ENCODE measurements at places on chromosomes 4 and X.

GRCh38 chr4:89142691-89143669, 31.6 kb downstream of the TIGD2 start:
- no peak for DNase-seq

DNA sequence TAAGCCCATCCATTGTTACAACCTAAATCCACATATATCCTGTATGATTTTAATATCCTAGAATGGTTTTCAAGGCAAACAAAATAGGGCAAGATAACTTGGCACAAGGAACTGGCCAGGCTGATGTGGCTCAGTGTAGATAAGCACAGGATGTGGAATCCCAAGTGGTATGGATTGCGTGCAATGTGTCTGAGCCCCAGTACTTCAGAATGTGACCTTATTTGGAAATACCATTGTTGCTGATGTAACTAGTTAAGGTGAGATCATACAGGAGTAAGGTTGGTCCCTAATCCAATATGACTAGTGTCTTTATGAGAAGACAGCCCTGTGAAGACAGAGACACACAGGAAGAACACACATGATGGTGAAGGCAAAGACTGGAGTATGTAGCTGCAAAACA, 72.4 kb downstream of the IL21 start:
- DNase-seq, result no peak

DNA sequence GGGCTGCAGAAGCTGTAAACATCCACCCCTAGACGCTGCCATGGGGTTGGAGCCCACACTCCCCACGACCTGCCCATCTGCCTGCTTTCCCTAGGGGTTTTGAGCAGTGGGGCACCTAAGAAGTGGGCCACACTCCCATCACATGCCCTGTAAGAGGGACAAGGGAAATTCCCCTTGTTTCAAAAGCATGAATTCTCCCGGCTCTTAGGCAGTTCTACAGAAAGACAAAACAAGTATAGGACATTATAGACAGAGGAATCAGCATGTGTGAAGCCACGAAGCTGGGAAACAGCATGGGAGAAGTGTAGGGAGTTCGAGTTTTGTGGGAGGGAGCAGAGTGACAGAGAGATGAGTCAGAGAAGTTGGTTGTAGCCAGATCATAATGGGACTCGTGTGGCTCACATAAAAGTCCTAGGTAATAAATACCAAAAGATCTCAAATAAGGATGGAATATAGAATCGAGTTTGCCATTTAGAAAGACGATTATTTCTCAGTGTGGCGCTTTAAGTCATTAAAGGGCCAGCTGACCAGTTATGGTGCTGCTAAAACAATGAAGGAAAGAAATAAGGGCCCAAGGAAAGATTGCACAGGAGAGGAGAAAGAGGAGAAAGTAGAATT, 23.9 kb downstream of the APOO start:
- DNase-seq, result no peak

DNA sequence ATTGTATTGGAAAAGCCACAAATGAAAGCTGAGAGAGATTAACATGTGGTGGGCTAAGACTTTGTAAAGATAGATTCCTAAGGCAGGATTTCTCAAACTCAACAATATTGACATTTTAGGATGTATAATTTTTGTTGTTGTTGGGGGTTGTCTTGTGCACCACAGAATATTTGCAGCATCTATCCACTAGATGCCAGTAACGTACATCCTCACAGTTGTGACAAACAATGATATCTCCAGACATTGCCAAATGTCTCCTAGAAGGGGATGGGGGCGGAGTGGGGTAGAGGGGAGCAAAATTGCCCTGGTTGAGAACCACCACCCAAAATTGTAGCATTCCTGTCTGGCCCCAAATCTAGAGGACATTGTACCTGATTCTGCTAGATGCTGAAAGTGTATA, 14.7 kb upstream of the CBR4 start:
- DNase-seq, result no peak

- no peak for DNase-seq
Measured at GRCh38 chr4:176441594-176441993, 121.8 kb downstream of the SPCS3 start.

DNA sequence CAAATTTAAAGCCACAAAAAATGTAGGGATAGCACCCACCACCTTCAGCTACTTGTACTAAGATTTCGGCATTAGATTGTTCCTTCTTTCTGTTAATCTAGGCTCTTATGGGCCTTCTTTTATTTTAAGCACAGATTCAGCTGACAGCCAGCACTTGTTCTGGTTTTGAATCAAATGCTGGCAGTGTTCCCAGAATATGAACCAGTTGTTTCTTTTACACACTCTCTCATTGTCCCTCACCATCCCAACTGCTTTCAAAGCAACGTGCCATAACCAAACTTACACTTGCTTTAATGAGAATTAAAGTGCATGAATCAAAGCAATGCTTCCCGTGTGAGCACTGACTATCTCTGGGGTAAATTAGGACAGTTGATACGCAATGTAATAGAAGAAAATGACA, 744.5 kb upstream of the FAM241A start:
- DNase-seq, result no peak

DNA sequence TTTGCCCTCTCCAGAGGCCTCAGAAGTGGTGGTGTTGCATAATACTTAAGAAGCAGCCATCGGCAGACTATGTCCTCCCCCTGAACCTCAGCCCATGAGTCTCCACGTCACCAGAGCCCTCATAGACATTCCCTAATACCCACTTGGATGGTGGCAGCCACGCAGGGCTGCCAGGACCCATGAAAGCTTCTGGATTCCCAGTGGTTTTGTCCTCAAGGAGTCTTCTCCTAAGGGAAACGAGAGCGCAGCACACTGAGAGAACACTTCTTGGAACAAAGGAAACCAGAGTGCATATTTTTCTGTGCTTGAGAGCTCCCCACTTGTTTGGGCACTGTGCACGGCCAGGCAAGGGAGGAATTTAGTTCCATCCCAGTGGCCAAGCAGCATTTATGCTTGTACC, 204.1 kb upstream of the DMD start:
- no peak for DNase-seq

- no peak for DNase-seq
Measured at GRCh38 chr4:182091128-182091527, 152.1 kb upstream of the TENM3 start.

DNA sequence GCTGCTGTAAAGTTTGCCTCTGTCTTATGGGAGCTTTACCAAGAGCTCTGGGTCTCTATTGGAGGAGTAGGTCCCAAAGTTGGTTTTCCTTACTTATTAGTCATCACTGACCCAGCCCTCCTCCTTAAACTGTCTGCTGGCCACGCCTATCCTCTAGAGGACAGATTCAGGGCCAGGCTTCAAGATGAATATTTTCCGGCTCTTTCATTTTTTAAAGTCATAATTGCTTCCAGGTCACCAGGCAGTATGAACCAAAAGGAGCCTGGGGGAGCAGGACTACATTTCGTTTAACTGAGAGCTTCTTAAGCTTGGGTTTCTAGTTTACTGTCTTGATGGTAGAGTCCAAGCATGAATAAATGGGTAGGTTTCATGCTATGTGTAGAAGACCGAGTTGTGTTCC, 13.7 kb downstream of the BCORL1 start:
- no peak for DNase-seq

- DNase-seq, result no peak
Measured at GRCh38 chr4:34261799-34262314, 1982.5 kb downstream of the ARAP2 start.

GRCh38 chr4:113325876-113326615, 276.6 kb downstream of the ANK2 start:
- no peak for DNase-seq

GRCh38 chr4:159242427-159242826, 139.5 kb downstream of the RAPGEF2 start:
- DNase-seq, result no peak

DNA sequence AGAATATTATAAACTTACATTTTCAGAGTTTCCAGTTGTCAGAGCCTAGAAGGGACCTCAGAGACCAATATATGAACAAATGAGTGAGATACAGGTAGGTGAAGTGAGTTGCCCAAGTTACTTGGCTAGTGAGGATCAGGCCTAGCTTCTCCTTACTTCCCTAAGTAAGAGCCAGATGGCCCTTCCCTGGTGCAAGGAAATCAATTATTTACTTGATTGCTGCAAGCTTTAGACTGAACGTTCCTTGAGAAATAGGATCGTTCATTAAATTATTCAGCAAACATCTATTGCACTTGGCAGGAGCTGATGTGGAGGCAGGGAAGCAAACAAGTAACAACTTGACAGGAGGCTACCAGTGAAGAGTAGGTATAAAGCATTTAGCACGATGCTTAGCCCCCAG, 117.8 kb downstream of the EFHC2 start:
- DNase-seq, result no peak

GRCh38 chr4:180751009-180751408, 1492.2 kb upstream of the TENM3 start:
- DNase-seq, result no peak

- no peak for DNase-seq
Measured at GRCh38 chr4:38752941-38753806, 29.6 kb downstream of the TLR10 start.

DNA sequence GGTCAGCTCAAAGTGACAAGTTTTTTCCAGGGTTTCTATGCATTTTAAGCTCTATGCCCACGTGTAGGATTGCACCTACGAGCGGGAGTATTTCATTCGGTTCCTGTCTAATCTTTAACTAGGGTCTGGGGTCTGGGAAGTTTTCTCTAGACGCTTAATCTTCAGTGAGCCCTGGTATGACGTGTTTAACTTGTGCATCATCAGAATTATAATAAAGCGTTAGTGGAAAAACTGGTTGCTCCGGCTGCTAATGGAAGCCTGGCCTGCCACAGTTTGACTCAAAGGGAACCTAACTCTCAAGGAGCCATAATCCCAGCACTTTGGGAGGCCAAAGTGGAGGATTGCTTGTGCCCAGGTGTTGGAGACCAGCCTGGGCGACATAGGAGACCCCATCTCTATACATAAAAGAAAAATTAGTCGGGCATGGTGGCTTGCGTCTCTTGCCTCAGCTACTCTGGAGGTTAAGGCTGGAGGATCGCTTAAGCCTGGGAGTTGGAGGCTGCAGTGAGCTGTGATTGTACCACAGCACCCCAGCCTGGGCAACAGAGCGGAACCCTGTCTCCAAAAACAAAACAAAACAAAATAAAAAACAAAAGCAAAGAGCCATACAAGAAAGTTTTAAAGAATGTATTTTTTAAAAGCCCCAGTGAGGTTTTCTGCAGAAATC, 30.2 kb downstream of the ARSD start:
- no peak for DNase-seq

- no peak for DNase-seq
Measured at GRCh38 chr4:7705062-7705461, 234.6 kb downstream of the AFAP1 start.

DNA sequence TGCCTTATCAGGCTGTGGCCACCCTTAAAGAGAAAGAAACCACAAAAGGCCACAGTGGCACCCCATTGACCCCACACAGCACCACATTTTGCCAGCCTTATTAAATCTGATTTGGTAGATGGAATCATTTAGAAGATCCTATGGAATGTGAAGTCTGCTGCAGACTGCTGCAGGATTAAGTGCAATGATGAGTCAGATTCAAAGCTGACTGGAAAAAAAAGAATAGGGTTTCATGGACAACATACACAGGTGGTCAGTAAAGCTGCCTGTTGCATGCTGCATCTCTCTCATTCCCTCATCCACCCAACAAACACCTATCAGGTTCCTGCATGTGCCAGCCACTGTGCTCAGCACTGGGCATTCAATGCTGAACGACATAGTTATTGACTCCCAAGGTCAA, 56.6 kb downstream of the CHST7 start:
- no peak for DNase-seq

GRCh38 chr4:148429206-148429605, 13.0 kb downstream of the NR3C2 start:
- no peak for DNase-seq

DNA sequence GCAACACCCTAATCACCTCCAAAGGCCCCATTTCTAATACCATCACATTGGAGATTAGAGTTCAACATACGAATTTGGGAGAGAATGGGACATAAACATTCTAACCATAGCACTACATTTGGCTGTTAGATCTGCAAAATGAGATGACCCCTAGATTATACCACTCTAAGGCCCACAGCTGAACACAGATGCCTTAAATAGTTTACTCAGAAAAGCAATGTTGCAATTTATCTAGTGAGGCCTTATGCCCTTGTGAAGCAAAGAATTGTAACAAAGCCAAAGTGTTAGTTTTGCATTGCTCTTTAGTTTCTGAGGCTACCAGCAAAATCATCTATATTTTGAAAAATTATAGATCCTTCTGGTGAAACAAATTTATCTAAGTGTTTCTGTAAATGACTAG, 31.6 kb upstream of the ARHGEF6 start:
- no peak for DNase-seq

- no peak for DNase-seq
Measured at GRCh38 chrX:23832721-23833120, 49.7 kb downstream of the SAT1 start.

- no peak for DNase-seq
Measured at GRCh38 chrX:79400623-79401022, 33.5 kb upstream of the ITM2A start.

- no peak for DNase-seq
Measured at GRCh38 chr4:139852612-139853269, 187.1 kb downstream of the MGST2 start.

DNA sequence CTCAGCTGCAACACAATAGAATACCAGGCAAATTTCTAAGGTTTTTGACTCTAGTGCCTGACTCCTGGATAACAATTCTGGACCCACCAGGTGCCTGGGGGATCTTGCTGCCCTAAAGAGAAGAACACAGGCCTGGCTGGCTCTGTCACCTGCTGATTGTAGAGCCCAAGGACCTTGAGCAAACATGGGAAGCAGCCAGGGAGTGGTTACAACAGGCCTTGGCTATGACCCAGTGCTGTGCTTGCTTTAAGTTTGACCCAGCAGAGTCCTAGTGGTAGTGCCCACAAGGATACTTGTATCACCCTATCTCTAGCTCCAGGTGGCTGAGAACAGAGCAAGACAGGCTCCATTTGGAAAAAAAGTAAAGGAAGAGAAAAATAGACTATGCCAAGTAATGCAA, 176.8 kb upstream of the DCAF12L2 start:
- DNase-seq, result no peak

- DNase-seq, result no peak
Measured at GRCh38 chr4:168677063-168677462, 180.2 kb downstream of the PALLD start.

- no peak for DNase-seq
Measured at GRCh38 chr4:110799211-110799610, 176.3 kb upstream of the PITX2 start.

GRCh38 chr4:95204873-95205272, 343.9 kb downstream of the UNC5C start:
- no peak for DNase-seq

DNA sequence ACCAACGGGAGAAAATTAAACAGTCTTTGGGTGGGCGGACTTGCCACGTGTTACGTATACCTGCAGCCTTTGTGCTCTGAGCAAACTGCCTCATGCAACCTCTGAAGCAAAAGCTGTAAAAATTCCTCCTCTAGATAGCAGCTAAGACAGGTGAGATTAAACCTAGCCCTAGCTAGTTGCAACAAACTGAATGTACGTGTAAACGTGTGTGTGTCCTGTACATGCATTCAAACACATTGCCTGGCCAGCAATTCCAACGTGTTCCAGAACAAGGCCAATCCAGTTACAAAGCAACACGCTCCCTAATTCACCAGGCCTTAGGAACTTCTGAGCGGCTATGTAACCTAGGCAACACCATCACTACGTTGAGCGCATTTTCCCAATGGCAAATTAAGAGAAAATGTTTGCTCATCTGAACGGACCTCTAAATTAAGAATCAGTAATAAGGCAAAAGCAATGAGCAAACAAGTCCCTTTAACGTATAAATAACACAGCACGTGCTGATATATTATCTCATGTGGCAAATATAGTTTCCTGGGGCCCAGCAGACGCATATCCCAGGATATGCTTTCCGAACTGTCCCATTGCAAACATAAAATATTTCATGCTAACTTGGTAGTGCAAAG, 792 bp downstream of the PPID start:
- DNase-seq, result no peak

- no peak for DNase-seq
Measured at GRCh38 chr4:125594056-125594602, 279.4 kb downstream of the FAT4 start.

All from stimulated activated CD8-positive, alpha-beta memory T cell treated with anti-CD3 and anti-CD28 coated beads, Interleukin-4, amount 100 ng/mL, for 1 hour (primary cell).